NCI-H460 (cell line): ENCODE measurements at places on chromosomes 16 and 17. TPM values are rescaled to one million over a fixed set of nuclear protein-coding genes. Genes with fewer than 3 reads are reported as not detected.

Gene AIPL1
- total RNA-seq, result not detected in 2 replicates

Gene CHAD
- not detected in 2 replicates for total RNA-seq

Gene KRTAP4-2
- not detected in 2 replicates for total RNA-seq

DNA sequence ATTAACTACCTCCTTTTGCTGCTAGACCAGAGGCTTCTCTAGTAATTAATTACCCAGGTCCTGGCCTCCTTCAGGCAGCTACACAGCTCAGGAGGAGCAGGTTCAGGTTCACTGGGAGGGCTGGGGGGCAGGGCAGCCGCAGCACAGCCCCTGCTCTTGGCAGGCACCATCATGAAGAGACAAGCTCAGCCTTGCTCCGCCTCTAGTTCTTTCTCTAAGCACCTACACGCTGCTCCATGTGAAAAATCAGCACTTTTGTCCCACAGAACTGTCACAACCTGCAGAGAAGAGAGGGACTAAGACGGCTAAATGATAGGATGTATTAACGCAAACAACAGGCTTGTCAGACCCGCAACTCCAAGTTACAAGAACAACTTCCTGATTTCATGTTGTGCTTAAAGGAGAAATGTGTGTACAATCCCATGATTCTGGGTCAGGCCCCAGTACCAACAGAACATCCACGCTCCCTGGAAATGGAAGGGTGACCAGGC is 53.4 kb downstream of the GRB2 start:
- no peak for DNase-seq

GRCh38 chr17:50479522-50480141 is 972 bp downstream of the RSAD1 start:
- DNase-seq, result peak; percentile 78

- no peak for DNase-seq
These were observed 1.0 kb upstream of the IGF2BP1 start for GRCh38 chr17:48995974-48996721.
